Pancreas (tissue), 10 donors: ENCODE measurements at places on chromosomes 11 and 22. TPM values are rescaled to one million over a fixed set of nuclear protein-coding genes. Genes with fewer than 3 reads are reported as not detected.

DNA sequence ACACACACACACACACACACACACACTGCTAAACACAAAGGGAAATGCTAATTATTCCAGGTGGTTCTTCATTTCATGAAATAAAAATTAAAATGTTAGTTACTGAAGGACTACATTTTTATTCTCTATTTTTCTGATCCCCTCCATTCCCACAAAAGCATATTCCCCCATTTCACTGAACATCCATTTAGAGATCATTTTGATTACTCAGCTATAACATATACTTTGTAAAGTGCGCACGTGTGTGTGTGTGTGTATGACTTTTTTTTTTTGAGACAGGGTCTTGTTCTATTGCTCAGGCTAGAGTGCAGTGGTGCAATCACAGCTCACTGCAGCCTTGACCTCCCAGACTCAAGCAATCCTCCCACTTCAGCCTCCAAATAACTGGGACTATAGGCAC lies 42.6 kb downstream of the SLC35F2 start:
- H3K4me3 ChIP-seq: no peak overlapping the region
- no peak for DNase-seq
- H3K36me3 ChIP-seq: no peaks in the 10 kb centered on the region
- no peak overlapping the region for H3K27ac ChIP-seq
- H3K4me1 ChIP-seq: no peaks in the 10 kb centered on the region
- H3K27me3 ChIP-seq: no peaks in the 10 kb centered on the region

DNA sequence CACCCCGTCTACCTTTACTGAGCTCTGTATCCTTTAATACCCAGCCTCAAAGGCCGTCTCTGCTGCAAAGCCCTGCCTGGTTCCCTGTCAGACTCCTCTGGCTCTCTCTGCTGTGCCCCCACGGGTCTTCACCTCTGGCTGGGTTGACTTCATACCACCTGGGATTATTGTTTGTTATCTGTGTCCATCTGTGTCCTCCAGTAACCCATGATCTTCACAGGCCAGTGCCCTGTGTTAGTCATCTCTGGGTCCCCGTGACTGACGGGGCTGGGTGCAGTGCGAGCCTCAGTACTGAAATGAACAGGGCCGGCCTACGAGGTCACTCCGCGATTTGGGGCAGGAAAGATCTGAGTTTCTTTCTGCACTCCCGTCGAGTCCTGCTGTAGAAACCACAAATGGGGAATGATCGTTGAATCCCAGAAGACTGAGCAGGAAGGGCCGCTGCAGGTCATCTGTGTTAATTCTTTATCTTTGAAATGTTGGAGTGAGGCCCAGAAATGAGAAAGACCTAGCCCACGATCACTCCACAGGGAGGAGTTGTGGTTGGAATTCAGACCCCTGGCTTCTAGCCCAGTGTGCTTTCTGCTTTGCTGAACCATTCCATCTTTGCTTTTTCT lies 12.3 kb upstream of the TUB start:
- no peak for DNase-seq
- H3K27me3 ChIP-seq: no peaks in the 10 kb centered on the region
- H3K4me1 ChIP-seq: no peaks in the 10 kb centered on the region
- peak overlapping the region; percentile 13 for H3K27ac ChIP-seq

DNA sequence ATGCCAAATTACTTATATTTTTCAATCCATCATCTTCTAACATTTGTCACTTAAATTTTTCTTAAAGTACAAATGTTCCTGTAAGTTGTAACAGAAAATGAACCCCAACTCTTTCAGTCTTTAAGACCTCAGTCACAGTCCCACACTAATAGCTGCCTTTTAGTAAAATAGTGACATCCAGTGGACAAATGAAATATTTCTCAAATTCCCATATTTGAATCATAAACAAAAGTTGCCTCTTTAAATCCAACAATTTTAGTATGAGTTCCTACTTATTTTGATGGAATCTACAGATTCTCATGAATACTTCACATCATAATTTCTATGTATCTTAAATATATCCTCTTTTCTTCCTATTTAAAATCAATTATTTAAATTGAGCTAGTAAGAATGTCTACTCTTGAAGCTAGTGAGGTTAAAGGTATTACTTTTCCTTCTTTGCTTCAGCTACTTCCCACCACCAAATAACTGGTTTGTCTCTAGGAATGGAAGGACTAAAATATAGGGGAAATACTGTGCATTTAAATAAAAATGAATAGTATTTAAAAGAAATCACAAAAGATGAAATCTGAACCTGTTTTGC lies 9.2 kb downstream of the LIN7C start:
- no peak for DNase-seq
- H3K4me1 ChIP-seq: peaks cover 9% of the 10 kb centered on the region
- H3K4me3 ChIP-seq: no peak overlapping the region
- no peaks in the 10 kb centered on the region for H3K27me3 ChIP-seq
- no peak overlapping the region for H3K27ac ChIP-seq

DNA sequence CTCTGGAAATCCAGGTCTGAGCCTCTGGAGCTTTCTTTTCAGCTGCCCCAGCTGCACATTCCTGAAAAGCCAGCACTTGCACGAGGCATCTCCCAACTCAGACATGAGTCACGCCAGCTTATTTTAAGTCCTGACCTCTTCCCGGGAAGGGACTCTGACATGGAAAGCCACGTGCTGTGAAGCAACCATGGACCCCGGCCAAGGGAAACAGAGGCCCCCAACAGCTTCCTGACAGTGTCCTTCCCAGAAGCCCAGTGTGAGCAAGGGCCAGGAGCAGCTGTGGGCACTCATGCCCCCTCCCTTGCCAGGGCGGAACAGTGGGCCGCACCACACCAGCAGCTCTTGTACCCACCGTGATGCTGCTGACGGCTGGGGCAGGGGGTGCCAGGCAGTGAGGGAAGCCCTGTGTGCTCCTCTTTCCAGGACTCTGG lies 118.8 kb upstream of the CADM1 start:
- no peak overlapping the region for H3K4me3 ChIP-seq
- H3K4me1 ChIP-seq: no peaks in the 10 kb centered on the region
- no peaks in the 10 kb centered on the region for H3K27me3 ChIP-seq

DNA sequence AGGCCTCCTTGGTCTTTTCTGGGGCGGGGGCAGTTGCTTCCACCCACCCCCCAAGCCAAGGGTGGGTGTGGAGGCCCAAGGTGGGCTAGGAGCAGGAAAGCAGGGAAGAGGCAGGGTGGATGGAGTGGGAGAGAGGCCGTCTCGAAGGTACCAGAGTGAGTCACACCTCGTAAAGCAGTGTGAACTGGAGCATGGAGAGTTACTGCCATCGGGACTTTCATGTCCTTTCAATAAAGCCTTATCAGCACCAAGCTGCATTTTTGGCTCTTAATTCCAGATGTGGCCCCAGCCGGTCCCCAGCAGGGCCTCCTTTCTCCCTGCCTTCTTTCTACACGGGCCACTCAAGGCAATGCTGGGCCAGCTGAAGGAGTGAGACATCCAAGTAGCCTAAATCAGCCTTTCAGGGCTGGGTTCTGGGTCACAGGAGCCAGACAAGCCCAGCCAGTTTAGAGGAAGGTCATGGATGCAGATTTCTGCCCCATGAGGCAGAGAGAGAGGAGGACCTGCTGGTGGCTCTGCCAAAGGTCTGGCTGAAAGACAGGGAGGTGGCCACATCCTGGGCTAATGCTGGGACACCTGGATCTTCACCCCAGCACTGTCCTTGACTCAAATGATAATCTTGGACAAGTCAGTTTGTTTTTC lies 59.0 kb upstream of the CD82 start:
- no peak for DNase-seq
- no peaks in the 10 kb centered on the region for H3K27me3 ChIP-seq
- H3K4me3 ChIP-seq: no peak overlapping the region

CDCA5 gene
- 0.38 TPM for polyA plus RNA-seq

UFD1 gene
- 37.9 TPM for polyA plus RNA-seq

TMX2 gene
- polyA plus RNA-seq: 46.4 TPM

DNA sequence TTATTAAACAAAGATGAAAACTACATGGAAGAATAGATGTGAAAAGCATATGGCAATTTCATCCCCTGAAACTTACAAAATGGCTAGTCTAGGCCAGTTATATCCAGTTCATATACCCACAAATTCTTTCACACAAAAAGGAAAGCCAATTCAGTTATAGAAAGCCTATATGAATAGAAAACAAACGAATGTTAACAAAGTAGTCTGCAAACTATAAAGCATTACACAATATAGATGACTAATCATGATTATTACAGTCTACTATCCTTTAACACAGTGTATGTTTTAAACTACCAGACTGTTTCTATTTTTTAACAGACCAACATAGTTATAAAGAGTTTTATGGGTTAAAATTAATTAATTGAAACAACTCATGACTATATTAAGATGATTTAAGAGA lies 12.1 kb downstream of the DCUN1D5 start:
- no peaks in the 10 kb centered on the region for H3K36me3 ChIP-seq
- no peaks in the 10 kb centered on the region for H3K4me1 ChIP-seq
- no peak overlapping the region for H3K4me3 ChIP-seq
- no peak for DNase-seq

OR5AR1 gene
- not detected for polyA plus RNA-seq

USP2 gene
- polyA plus RNA-seq: 15.4 TPM

WNT11 gene
- polyA plus RNA-seq: 30.5 TPM

DNA sequence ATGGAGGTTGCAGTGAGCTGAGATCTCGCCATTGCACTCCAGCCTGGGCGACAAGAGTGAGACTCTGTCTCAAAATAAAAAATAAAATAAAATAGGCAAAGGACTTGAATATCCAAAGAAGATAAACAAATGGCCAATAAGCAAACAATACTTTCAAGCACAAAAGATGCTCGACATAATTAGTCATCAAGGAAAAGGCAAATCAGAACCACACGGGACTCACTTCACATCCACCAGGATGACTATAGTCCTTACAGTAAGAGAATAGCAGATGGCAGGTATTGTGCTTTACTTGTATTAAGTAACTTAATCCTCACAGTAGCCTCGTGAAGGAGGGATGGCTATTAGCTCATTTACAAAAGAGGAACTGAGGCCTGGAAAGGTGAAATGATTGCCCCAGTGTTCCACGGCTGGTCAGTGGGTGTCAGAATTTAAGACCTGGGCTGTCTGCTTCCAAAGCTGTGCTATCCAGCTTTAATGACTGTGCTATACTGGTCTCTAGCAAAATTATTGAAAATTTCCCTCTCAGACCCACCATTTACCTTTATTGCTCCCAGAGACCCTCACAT lies 40.2 kb upstream of the RBFOX2 start:
- no peaks in the 10 kb centered on the region for H3K4me1 ChIP-seq
- H3K27ac ChIP-seq: peak overlapping the region; percentile 76
- no peaks in the 10 kb centered on the region for H3K36me3 ChIP-seq
- no peak for DNase-seq
- no peaks in the 10 kb centered on the region for H3K27me3 ChIP-seq

SSRP1 gene
- polyA plus RNA-seq: 20.5 TPM

GRCh38 chr11:31779374-31779791 lies 31.7 kb downstream of the PAX6 start:
- no peaks in the 10 kb centered on the region for H3K4me1 ChIP-seq
- no peaks in the 10 kb centered on the region for H3K27me3 ChIP-seq
- no peaks in the 10 kb centered on the region for H3K36me3 ChIP-seq
- DNase-seq: no peak
- H3K4me3 ChIP-seq: no peak overlapping the region
- no peak overlapping the region for H3K27ac ChIP-seq

DNA sequence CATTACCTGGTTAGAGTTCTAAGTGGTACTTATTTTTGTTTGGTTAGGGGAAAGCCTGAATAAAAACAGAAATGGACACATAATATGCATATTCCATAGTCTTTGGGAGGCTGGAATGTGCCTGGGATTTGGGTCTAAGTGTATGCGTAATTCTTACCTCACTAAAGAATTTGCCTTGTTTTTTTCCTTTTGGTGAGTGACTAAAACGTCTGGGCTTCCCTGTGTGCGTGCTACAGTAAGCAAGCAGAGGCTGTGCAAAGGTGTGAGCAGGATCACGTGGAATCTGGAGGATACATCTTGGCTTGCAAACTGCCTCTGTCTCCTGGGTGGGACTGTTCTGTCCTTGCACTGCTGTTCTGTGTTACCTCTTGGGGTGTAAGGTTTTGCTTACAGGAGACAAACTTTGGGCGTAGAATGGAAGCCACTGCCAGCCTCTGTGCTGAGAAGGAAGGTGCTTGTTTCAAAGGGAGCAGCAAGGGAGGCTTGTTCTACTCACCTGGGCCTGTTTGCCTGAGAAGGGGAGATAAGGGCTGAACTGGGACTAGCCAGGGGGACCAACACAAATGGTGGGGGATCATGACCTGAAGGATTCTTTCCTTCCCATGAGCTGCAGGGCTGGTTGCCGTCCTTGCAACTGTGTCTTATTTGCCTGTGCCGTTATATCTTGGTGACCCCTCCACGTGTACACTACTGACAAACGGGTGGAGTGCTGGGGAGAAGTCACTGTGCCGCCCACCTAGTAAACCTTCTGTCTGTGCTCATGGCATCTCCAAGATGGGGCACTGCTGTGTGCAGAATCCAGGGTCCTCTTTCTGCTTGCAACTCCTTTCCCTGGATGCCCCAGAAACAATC lies 4.5 kb downstream of the NEAT1 start:
- no peaks in the 10 kb centered on the region for H3K4me1 ChIP-seq
- peak overlapping the region; percentile 99 for H3K27ac ChIP-seq
- no peaks in the 10 kb centered on the region for H3K27me3 ChIP-seq

MGAT3 gene
- 1.5 TPM for polyA plus RNA-seq

DNA sequence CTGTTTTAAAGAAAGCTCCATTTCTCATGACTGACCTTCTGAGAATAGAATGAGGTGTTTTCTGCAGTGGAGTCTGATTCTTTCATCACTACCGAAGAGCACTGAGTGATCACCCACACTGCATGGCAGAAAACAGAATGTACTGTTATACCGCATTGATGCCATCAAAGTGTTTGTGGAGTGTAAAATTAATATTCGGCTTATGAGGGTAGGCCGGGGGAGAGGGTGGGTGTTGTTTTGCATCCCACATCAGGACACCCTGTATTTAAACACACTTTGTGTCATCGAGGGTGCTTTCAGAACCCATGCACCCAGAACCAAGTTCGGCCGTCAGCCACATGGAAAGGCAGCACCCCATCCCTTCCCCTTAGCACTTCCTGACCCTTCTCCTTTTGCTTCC lies 41.3 kb upstream of the ETS1 start:
- H3K27me3 ChIP-seq: no peaks in the 10 kb centered on the region
- no peaks in the 10 kb centered on the region for H3K36me3 ChIP-seq
- no peak for DNase-seq
- H3K4me3 ChIP-seq: no peak overlapping the region

DNA sequence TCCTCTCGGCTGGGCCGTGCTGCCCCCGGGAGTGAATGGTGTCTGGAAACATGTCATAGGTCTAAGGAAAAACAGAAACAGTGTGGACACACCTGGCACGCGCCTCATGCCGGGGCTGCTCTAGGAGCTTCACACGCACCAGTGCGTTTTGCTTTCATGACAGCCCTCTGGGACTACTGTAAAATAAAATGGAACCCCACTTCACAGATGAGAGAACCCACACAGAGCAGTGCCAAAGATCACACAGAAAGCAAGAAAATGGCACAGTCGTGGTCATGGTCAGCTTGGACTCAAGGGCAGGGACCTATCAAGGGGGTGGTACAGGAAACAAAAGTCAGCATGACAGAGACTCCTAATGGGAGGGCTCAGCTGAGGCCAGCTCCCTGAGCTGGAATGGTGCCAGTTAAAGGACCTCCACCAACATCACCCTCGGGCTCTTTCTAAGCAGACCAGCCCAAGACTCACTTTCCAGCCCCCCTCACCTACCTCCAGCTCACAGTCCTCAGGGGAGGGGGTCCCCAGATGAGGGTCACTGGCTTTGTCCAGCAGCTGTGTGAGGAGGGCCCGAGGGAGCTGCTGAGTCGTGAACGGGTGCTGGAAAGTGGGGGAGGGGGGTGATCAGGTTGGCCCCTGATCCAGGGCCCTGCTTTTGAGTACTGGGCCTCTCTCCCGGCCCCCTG lies 3.3 kb downstream of the MAP4K2 start:
- H3K4me1 ChIP-seq: peaks cover 12% of the 10 kb centered on the region
- H3K36me3 ChIP-seq: no peaks in the 10 kb centered on the region
- no peak for DNase-seq
- H3K27me3 ChIP-seq: no peaks in the 10 kb centered on the region

MRGPRX3 gene
- polyA plus RNA-seq: not detected

HPX gene
- 5.2 TPM for polyA plus RNA-seq
